BJ (cell line): ENCODE measurements at places on chromosomes 1 and 21.
A peak's percentile ranks its signal among the peaks of the same experiment; 100 is the strongest.

DNA sequence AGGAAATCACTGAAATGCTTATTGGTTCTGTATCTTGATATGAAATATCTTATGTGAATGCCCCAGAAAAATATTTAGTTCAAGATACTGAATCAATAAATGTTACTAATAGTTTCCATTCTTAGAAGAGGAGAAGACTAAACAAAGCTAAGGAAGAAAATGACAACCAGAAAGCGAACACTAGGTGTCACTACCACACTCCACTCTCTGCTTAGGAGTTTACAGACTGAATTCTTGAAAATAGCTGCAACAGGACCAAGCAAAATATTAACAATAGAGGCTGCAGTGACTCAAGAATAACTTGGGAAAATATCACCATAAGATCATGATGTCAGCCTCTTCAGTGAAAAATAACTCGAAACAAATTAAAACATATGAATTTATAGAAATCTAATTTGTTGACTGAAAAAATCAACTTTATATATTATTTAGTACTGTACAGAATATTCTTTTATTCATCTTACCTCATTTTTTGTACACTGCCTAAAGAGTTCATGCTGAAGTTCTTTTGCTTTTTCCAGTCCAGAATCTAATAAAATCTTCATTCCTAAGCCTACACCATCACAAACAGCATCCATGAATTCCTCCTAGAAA, 61.6 kb downstream of the KIF14 start:
- peak; percentile 14 for DNase-seq

DNA sequence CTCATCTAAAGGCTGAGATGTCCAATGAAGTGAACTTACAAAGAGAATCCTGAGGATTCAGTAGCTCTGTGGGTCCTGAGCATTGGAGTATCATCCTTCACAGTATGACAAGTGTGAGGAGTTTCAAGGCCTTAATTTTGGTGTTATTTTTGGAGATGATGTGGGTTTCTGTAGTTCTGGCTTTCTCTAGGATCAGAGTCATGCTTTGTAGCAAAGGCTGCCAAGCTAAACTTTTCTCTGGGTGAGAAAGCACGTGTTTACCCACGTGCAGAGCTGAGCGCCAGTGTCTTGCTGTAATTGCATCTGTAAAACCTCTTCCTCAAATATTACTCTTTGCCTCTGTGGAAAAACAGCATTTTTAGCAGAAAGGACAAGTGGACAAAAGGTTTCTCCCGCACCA, 387.8 kb upstream of the LYPLAL1 start:
- peak; percentile 12 for DNase-seq

GRCh38 chr1:222991908-222992307, 151.1 kb downstream of the TLR5 start:
- no peak for DNase-seq

DNA sequence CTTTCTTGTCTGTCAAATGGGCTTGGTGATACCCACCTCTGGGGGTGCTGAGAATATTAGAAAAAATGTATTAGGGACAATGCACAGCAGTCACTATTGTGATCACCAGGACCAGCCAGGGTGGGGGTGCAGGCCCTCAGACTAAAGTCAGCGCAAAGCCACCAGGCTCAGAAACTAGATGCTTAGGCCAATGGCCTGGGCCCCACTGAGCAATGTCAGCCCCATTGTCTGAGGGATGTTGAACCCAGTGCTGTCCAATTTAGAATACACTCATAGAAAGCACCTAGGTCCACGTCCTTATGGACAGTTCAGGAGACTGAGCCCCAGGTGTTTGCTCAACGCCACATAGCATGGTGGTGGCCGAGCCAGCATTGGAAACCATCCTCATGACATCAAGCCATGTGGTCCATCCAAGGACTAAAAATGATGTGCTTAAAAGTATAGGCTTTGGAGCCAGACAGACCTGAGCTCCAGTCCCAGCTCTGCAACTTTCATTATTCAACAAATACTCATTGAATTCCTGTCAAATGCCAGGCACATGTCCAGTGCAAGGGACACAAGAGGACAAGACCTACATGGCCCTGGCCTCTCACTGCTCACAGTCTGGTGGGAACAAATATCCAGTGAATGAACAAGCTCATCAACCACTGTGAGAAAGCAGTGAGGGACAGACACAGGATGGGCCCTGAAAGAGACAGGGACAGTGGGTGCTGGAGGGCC, 273.8 kb downstream of the MATN1 start:
- DNase-seq, result no peak

DNA sequence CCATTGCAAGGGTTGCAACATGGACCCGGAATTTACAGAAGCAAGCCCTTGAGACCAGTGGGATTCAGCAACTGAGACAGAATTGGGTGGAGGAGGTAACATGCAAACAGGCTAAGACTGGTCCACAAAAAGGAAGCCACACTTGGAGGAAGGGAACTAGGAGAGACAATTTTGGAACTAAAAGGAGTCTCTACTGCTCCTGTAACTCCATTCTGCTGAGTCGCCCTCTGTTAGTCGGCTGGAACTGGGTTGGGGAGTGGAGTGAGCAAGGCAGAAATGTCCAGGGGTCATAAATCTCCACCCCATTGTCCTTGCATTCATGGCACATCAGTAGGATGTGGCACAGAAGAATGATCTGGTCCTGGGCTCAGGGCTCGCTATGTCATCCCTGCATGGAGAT, 5.1 kb downstream of the LAMB3 start:
- no peak for DNase-seq
